ENCODE measurements at places on chromosomes 3 and 15. TPM values are rescaled to one million over a fixed set of nuclear protein-coding genes. Genes with fewer than 3 reads are reported as not detected.

PP2D1 gene
- not detected for polyA plus RNA-seq

KNL1 gene
- polyA plus RNA-seq: 0.11 TPM

GHRL gene
- polyA plus RNA-seq: 20.1 TPM

FOXB1 gene
- polyA plus RNA-seq: not detected

CPLX3 gene
- polyA plus RNA-seq: 0.09 TPM

IGSF10 gene
- 0.27 TPM for polyA plus RNA-seq

ACKR2 gene
- 0.80 TPM for polyA plus RNA-seq

LSMEM2 gene
- polyA plus RNA-seq: 2.1 TPM

B3GALNT1 gene
- polyA plus RNA-seq: 2.0 TPM

GOLGA8T gene
- polyA plus RNA-seq: 0.21 TPM

SLC22A13 gene
- 0.23 TPM for polyA plus RNA-seq

ALDH1A2 gene
- 2.5 TPM for polyA plus RNA-seq

ERICH6 gene
- polyA plus RNA-seq: not detected

SLC24A5 gene
- polyA plus RNA-seq: not detected

NLGN1 gene
- polyA plus RNA-seq: 0.99 TPM

CSPG4 gene
- polyA plus RNA-seq: 3.1 TPM

MNS1 gene
- 1.4 TPM for polyA plus RNA-seq

CLDN18 gene
- polyA plus RNA-seq: 0.05 TPM

SLC28A2 gene
- polyA plus RNA-seq: not detected

CADPS gene
- polyA plus RNA-seq: 28.1 TPM

GOLGA6L9 gene
- polyA plus RNA-seq: 21.7 TPM

LRRIQ4 gene
- polyA plus RNA-seq: not detected

TMOD2 gene
- 3.7 TPM for polyA plus RNA-seq

TEX55 gene
- polyA plus RNA-seq: not detected

GOLGA6B gene
- polyA plus RNA-seq: not detected

ERC2 gene
- 1.4 TPM for polyA plus RNA-seq

PTH1R gene
- 34.8 TPM for polyA plus RNA-seq

All from pancreas (tissue), 10 donors.